Stimulated activated naive CD4-positive, alpha-beta T cell treated with Interleukin-2 at 50 U/mL for 16 hours (primary cell): ENCODE measurements at places on chromosomes 2 and 18.

DNA sequence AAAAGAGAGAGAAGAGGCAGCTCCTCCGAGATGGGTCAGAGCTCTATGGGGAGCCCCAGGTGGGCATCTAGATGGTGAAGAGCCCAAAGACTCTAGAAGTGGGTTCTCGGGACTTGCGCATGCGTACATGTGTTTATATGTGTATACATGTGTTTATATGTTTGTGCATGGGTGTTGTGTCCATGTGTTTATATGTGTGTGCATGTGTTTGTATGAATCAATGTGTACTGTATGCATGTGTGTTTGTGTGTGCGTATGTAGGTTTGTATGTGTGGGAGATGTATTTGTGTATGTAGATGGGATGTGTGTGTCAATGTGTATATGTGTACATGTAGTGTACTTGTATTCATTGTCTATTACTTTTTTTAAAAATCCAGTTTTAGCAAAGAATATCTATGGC lies 25.6 kb downstream of the DNPEP start:
- DNase-seq, result no peak

- DNase-seq, result no peak
Measured at GRCh38 chr2:133452146-133452545, 116.1 kb downstream of the NCKAP5 start.

DNA sequence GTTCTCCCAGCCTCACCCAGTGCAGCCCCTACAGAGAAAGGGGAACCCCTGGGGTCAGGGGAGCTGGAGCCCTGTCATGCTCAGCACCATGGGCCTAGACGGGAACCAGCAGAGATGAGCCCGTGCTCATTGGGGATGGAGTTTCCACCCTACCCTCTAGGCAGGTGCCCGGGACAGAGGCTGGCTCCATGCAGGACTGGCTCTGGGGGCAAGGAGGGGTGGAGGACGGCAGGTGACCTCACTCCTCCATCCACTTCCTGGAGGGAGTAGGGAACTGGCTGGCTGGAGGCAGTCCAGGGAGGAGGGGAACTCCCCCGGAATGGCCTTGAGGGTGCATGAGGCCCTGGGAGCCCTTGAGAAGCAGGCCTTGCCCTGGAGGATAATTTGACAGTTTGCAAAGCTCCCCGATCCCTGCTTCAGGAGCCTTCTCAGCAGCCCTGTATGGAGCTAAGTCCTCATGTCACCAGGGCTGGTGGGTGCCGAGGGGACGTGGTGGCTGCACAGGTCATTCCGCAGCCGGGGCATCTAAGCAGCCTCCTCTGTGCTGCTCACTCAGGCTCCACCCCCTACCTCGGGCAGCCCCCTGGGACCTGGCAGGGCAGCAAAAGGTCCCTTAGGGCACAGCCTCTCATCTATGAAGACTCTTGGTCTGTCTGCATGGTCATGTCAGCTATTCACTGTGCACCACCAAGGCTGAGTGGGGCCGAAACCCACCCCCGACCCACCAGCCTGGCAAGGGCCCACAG lies 2.1 kb downstream of the NEURL3 start:
- DNase-seq, result no peak

- no peak for DNase-seq
Measured at GRCh38 chr2:234267534-234267933, 217.0 kb downstream of the SPP2 start.

- no peak for DNase-seq
Measured at GRCh38 chr2:165889798-165890197, 63.8 kb downstream of the TTC21B start.

DNA sequence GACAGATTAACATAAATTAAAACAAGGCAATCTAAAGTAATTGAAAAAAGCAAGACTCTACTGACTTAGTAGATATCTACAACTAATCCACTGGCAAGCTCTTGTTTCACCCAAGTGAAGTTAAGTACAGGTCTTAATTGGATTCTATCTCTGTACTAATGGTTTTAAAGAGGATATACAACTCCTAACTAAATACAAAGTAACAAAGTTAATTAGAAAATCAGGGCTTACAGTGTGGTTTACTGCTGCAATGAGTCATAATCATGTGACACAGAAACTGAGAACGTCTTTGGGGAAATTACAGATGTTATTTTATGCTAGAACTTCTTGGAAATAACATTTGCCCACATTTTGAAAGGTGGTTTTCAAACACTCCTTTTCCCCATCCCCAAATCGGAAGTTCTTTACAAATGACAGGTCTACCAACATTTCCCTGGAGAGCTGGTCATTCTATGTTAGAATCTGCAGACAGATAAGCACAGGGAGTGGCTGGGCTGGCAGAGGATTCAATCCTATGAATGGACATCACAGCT lies 245.3 kb downstream of the STK39 start:
- no peak for DNase-seq

DNA sequence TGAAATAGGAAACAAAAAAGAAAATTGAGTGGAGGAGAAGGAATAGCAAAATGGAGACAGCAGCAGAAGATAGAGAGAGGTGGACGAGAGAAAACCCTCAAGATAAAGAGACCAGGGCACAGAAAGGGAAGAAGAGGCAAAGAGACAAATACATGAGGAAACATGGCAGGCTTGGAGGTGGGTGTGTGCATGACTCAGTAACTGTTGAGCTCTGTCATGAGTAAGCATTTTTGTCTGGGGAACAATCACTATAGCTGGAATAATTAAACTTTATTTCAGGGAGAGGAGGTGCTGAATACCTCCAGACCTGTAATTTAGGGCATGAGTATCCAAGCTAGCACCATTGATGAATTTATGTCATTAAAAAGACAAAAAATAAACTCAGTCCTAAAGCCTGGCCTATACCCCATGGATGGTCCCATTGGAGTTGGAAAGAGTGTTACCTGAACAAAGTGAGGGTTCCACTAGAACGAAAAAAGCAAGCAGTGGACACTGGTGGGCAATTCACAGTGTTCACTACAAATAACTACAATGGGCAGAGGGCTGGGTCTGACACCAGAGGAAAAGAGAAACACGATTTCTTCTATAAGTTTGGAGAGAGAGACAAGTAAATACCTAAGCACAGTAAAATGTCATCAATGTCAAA lies 145.5 kb downstream of the ADCYAP1 start:
- DNase-seq, result no peak

- DNase-seq, result no peak
Measured at GRCh38 chr2:55947752-55948151, 24.2 kb upstream of the EFEMP1 start.

- DNase-seq, result no peak
Measured at GRCh38 chr18:46322411-46322891, 218.3 kb downstream of the HAUS1 start.

- no peak for DNase-seq
Measured at GRCh38 chr2:43576981-43577892, 18.6 kb downstream of the THADA start.

DNA sequence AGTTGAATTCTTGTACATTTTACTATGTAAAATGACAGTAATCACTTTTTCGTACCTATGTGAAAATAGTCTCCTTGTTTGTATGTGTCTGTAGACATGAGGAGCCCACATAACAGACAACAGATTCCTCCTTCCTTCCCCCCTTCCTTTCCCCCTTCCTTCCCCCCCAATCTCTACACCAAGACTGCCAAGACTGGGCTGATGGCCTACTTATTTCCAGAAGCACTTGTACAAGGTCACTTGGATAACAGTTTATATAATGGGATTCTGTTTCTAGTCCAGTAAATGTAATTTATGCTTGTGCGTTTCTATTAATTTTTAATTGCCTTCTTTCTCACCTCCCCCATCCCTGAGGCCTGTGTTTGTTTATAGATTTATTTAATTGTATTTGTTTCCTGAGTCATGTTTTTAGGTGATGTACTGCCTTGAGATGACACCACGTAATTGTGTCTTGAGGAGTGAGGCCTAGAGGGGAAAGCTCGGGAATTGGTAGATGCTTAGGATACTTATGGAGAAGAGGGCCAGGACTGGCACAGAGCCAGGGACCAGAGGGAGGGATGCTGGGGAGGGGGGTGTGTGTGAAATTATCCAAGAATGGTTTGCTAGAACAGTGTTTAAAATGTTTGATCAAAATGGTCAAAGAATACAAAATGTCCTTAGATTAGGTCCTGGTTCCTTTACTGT lies 12.3 kb downstream of the B3GNT2 start:
- no peak for DNase-seq

- no peak for DNase-seq
Measured at GRCh38 chr18:40120356-40120755, 1834.7 kb upstream of the PIK3C3 start.

DNA sequence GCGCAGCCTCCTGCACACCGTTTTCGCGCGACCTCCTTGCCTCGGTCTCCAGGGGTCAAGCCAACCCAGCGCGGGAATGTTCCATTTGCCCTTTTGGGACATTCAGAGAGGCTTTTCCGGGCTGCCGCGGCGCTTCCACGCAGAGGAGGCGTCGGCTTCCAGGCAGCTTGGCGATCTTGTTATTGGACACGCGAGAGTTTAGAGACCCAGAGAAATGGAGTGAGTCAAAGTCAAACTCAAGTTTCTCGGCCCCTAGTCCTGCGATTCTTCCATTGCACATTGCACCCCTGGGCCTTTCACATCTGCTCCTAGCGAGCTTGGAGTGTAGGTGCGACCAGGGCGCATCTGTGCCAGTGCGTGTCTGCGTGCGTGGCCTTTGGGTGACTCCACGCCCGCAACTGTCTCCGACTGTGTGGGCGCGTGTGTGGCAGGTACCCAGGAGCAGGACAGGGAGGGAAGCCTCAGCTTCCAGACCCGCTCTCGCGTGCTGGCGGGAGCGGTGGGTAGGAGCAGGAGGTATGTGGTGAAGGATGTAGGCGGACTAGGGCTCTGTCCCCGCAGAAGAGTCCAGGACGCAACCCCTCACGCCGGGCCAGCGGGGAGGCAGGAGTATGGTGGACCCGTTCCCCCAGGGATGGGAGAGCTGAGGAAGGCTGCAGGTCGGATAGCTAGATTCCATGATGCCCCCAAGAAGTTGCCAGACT lies 13.5 kb downstream of the SIX3 start:
- DNase-seq, result no peak

DNA sequence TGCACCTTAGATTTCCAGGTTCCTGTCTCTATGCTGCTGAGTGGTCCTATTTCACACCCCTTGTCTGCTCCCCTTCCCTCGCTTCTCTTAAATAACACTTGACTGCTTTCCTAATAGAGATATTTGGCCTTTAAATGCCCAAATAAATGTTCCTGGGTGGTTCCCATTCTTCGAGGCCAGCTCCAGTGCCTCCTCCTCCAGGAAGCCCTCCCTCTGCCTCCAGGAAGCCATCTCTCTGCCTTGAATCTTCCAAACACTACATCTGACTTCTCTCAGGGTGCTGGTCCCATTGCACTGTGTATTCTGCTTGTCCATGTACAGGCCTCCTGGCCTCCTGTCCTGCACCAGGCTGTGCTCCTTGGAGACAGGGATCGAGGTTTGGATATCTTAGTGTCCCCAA lies 14.2 kb downstream of the EHD3 start:
- no peak for DNase-seq

- no peak for DNase-seq
Measured at GRCh38 chr2:5561006-5561405, 131.2 kb upstream of the SOX11 start.

DNA sequence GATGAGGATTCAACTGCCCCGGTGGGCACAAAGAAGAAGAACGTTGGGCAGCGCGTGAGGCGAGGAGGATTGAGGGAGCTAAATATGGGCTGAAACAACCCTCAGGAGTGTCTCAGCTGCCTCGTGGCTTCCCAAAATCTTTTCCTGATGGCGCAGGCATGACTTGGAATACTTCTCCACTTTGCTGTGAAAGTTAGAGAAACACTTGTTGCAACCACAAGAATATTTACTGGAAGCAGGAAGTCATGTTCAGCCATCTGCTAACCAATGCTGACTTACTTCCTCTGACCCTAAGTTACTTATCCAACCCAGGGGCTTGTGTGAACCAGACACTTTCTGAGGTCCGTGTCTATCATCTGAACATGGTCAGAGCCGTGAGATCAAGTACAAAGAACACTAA lies 148.8 kb downstream of the ARL4C start:
- DNase-seq, result no peak

DNA sequence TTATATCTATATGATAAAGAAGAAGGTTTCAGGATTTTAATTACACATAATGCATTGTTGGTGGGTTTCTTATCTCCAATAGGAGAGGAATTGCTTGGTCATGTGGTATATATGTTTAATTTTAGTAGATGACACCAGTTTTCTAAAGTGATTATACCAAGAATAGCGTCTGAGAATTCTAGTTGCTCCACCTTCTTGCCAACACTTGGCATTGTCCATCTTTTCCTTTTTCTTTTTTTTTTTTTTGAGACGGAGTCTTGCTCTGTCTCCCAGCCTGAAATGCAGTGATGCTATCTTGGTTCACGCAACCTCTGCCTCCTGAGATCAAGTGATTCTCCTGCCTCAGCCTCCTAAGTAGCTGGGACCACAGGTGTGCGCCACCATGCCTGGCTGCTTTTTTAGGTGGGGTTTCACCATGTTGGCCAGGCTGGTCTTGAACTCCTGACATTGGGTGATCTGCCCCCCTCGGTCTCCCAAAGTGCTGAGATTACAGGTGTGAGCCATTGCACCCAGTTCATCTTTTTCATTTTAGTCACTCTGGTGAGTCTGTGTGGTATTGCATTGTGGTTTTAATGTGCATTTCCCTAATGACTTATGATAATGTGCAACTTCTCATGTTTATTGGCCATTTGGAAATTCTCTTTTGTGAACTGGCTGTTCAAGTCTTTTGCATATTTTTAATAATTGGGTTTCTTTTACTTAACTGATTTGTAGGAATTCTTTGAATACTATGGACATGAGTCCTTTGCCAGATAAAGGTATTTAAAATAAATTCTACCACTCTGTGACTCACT lies 37.3 kb upstream of the ZNF512 start:
- no peak for DNase-seq

DNA sequence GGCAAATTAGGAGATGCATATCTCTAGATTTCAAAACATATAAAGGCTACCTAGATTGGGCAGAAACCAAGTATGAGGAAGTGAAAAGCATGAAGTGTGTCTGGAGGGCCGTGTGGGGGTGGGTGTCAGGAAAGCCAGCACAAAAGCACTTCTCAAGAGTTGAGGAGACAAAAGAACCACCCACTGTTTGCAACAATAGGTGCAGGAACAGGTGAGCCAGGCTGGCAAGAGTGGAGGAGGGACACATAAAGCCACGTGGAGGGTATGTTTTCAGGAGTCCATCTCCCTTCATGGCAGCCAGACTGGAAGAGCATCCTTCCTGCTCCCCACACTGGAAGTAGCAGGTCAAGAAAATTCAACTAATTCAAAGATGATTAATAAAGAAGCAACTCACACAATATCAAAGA lies 96.4 kb downstream of the CERS6 start:
- no peak for DNase-seq

DNA sequence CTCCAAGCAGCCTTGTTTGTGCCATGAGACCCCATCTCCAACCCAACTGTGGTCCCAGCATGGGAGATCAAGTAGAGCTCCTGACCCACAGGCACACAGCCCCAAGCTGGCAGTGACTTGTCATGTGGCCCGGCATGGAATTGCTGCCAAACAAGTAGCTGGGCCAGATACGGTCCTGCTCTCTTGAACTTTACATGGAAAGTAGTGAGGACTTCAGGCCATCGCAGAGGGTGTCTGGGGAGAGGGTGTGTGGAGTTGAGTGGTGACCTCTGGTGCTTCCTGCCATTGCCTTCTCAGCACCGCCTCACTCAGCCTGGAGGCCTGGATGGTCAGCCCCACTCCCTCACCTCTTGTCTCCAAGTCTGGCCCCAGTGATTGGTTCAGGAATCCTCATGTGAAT lies 10.9 kb upstream of the SLC4A3 start:
- no peak for DNase-seq

GRCh38 chr2:143582046-143582747 lies 453.0 kb downstream of the ARHGAP15 start:
- no peak for DNase-seq
